Stimulated activated naive CD8-positive, alpha-beta T cell treated with anti-CD3 and anti-CD28 coated beads, Interleukin-15, amount 100 ng/mL, for 72 hours (primary cell): ENCODE measurements at places on chromosomes 2 and 18.

GRCh38 chr2:161199912-161200701 lies 39.9 kb downstream of the TANK start:
- no peak for DNase-seq

DNA sequence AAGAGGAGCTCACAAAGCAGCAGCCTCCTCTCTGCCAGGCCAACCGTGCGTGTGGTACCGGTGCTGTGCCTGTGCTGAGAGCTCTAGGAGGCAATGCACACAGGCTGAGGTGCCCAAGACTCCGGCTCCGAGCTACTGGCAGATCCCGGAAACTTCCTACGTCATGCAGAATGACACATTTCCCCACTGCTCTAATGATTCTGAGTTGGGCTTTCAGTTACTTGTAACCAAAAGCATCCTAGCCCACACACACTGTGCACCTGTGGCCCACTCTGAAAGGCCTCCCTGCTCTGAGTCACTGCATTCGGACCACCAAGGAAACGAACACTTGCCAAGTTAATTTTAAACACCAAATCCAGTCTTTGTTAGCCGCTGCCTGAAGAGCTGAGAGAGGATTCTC lies 9.3 kb upstream of the RNU4ATAC start:
- DNase-seq, result no peak

DNA sequence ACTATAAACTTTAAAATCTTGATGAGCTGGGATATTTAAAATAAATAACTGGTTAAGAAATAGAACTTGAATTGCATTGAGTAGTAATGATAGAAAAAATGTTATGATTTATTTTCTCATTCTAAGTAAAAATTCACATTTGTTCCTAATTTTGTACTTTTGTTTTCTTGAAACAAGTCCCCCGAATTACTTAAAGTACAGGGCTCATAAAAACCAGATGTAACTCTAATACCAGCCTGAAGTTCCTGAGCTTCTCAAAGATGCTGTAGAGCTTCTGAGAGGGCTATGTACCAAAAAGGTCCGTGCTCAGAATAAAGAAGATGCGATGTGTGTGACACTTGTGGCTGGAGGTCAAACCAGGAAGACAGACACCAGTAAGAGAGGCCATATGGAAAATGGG lies 116.1 kb upstream of the TACR1 start:
- DNase-seq, result no peak

GRCh38 chr2:215019085-215019484 lies 119.3 kb downstream of the ABCA12 start:
- no peak for DNase-seq

GRCh38 chr2:116915673-116916072 lies 898.8 kb upstream of the DDX18 start:
- DNase-seq, result no peak

DNA sequence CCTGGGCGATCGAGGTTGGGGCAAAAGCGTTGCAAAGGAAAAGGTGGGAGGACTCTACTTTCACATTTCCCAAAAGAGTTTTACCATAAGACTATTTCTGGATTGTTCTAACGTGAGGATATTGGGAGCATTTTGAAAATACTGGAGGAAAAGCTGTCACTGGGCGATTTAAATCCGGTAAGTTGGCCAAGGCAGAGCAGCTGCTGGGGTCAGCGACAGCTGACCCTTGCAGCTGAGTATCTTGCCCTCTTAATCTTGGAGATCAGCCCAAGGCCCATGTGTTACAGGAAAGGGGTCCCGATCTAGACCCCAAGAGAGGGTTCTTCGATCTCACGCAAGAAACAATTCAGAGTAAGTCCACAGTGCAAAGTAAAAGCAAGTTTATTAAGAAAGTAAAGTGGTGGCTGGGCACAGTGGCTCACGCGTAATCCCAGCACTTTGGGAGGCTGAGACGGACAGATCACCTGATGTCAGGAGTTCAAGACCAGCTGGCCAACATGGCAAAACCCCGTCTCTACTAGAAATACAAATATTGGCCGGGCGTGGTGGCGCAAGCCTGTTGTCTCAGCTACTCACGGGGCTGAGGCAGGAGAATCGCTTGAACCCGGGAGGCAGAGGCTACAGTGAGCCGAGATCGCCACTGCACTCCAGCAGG lies 964 bp upstream of the ST3GAL5 start:
- no peak for DNase-seq

- no peak for DNase-seq
Measured at GRCh38 chr2:128322715-128323554, 4.3 kb upstream of the HS6ST1 start.

- no peak for DNase-seq
Measured at GRCh38 chr2:206728277-206729199, 10.3 kb upstream of the DYTN start.

DNA sequence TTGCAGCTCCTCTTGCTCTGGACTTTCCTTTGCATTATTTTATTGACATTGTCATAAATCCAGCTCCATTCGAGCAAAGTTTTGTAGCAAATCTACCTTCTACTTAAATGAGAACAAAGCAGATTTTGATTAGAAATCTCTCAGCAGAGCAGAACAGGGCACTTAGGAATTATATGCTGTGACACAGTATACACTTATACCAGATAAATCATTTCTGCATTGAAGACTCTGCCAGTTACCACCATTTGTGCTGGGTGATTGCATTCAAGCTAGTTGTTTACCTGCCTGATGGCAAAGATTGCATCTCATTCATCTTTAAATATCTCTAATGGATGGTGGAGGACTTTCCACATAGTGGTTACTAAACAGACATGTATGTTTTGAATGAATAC lies 441.7 kb upstream of the HNMT start:
- DNase-seq, result no peak

- DNase-seq, result no peak
Measured at GRCh38 chr2:186607660-186608324, 17.9 kb downstream of the ITGAV start.

- DNase-seq, result no peak
Measured at GRCh38 chr2:43438858-43439655, 156.8 kb downstream of the THADA start.

DNA sequence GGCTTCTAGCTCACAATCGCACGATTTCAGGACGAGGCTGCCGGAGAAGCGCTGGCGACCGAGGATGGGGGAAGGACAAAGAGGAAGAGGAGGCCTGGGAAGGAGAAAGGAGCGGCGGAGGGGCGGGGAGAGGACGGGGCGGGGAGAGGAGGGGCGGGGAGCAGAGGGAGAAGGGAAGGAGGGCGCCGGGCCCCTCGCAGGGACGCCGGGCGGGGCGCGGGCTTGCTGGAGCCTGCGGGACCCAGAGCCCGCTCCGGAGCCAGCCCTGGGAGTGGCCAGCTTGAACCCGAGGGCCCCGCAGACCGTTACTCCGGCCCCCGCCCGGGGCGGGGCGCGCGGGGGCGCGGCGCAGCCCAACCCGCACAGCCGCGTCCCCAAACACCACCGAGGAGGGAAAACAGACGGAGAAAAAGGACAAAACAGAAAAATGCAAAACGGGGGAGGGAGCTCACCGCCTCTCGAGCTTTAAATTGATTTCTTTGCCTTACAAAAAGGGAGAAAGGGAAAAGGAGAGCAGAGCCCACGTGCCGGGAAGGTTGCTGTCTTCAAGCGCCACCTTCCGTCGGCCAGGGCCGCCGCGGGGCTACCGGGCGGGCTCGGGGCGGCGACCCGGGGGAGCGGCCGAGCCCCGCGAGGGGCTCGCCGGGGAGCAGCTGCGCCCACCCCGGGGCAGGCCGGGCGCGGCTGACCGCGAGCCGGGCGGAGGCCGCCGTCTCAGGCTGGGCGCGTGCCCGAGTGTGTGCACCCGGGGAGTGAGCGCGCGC lies 781 bp upstream of the SOX11 start:
- no peak for DNase-seq

- DNase-seq, result no peak
Measured at GRCh38 chr2:178844269-178844668, 37.0 kb upstream of the TTN start.

DNA sequence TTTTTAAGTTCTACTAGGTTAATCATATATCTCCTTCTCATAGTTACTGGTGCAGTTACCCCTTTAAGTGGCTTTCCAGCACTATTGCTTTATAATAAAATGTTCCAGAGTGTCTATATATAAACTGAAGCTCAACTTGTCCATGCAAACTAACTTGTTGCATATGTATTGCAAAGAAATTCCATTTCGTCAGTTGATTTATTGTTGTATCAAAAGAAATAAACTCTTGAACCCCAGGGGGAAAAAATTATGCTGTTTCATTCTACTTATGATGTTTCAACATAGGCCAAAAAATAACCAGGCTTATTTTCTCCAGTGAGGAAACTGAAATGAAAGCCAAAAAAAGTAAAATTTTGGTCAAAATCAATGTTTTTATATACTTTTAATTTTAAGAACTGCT lies 491.9 kb downstream of the NR4A2 start:
- no peak for DNase-seq

GRCh38 chr2:48819206-48819735 lies 63.7 kb upstream of the LHCGR start:
- DNase-seq, result no peak

- DNase-seq, result no peak
Measured at GRCh38 chr2:231241755-231242507, 43.5 kb downstream of the ARMC9 start.

GRCh38 chr18:23330423-23330822 lies 122.7 kb upstream of the RIOK3 start:
- DNase-seq, result no peak

GRCh38 chr2:64876137-64876647 lies 113.0 kb upstream of the SLC1A4 start:
- no peak for DNase-seq

DNA sequence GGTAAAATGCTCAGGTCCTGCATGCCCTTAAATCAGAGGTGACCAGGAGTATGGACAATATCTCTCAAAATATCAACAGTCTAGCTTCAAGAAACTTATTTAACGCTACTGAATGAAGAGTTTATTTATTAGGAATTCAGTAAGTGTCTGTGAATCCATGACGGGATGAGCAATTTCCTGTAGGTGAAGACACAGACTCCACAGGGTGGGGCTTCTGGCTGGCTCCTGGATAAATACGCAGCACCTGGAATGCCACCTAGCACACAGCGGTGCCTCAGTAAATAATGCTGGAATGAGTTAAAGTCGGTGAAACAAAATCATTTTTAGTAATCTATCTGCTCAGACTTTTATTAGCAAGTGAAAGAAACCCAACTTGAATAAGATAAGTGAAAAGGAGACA lies 29.4 kb upstream of the MBP start:
- DNase-seq, result no peak

GRCh38 chr2:231326404-231326803 lies 69.1 kb upstream of the B3GNT7 start:
- no peak for DNase-seq

GRCh38 chr2:179165356-179166000 lies 99.2 kb downstream of the SESTD1 start:
- DNase-seq, result no peak

GRCh38 chr2:12979066-12979465 lies 262.3 kb downstream of the TRIB2 start:
- no peak for DNase-seq

DNA sequence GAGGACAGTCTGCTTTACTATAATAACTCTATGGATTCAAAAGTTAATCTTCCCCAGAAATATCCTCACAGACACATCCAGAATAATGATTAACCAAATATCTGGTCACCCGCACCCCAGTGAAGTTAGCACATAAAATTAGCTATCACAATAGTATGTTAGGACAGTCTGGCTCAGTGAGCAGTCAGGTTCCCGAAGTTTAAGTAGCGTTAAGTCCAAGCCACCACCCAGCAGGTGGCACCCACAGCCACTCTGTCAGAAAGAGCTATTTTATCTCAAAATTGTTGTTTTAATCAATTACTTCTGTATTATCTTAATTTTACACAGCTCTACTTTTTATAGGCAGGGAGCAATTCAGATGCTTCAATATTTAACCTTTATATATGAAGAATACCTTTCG lies 537.5 kb downstream of the MBD2 start:
- DNase-seq, result no peak

DNA sequence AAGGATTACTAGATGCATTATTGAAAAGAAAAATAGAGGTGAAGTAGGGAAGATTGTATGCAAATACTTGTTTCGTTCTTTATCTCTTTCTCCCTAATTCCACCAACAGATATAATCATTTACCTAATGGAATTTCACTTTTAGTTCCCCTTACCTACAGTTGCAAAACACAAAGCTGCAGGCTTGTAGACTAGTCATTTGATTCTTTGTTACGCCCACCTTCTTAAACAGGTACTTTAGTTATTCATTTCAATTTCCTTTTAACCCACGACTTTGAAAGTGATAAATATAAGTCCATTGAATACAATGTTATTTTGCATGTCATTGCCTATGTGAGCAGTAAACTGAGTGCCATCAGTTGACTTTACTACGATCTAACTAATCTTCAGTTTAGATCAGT lies 3.9 kb upstream of the HRH4 start:
- no peak for DNase-seq

GRCh38 chr2:70795164-70795995 lies 4.9 kb upstream of the FIGLA start:
- no peak for DNase-seq

- DNase-seq, result no peak
Measured at GRCh38 chr2:63440612-63441011, 147.7 kb downstream of the WDPCP start.
